ENCODE measurements at places on chromosomes 7 and 10. TPM values are rescaled to one million over a fixed set of nuclear protein-coding genes. Genes with fewer than 3 reads are reported as not detected.

GRCh38 chr7:143452495-143452894 is 9.2 kb downstream of the TAS2R60 start:
- H3K4me3 ChIP-seq: no peak overlapping the region
- H3K27me3 ChIP-seq: no peaks in the 10 kb centered on the region
- H3K27ac ChIP-seq: no peak overlapping the region
- no peaks in the 10 kb centered on the region for H3K36me3 ChIP-seq
- H3K4me1 ChIP-seq: peaks cover 2% of the 10 kb centered on the region

- H3K4me3 ChIP-seq: no peak overlapping the region
- no peak for DNase-seq
- H3K27ac ChIP-seq: no peak overlapping the region
- no peaks in the 10 kb centered on the region for H3K36me3 ChIP-seq
Measured at GRCh38 chr7:28102797-28103196, 77.8 kb downstream of the JAZF1 start.

GRCh38 chr10:13779748-13780147 is 193.0 kb downstream of the PRPF18 start:
- H3K27me3 ChIP-seq: no peaks in the 10 kb centered on the region
- no peak overlapping the region for H3K27ac ChIP-seq
- no peak for DNase-seq
- no peaks in the 10 kb centered on the region for H3K36me3 ChIP-seq
- H3K4me3 ChIP-seq: no peak overlapping the region
- H3K4me1 ChIP-seq: peaks cover 9% of the 10 kb centered on the region

- no peak overlapping the region for H3K4me3 ChIP-seq
- H3K36me3 ChIP-seq: no peaks in the 10 kb centered on the region
- H3K4me1 ChIP-seq: peaks cover 29% of the 10 kb centered on the region
- no peak overlapping the region for H3K27ac ChIP-seq
Measured at GRCh38 chr10:62632071-62632809, 172.3 kb upstream of the ADO start.

GRCh38 chr7:39248692-39249090 is 271.0 kb downstream of the POU6F2 start:
- no peaks in the 10 kb centered on the region for H3K36me3 ChIP-seq
- no peak for DNase-seq
- H3K27me3 ChIP-seq: no peaks in the 10 kb centered on the region
- H3K4me3 ChIP-seq: no peak overlapping the region
- no peak overlapping the region for H3K27ac ChIP-seq

GRCh38 chr7:42720991-42721796 is 190.7 kb downstream of the C7orf25 start:
- no peak for DNase-seq
- H3K27me3 ChIP-seq: no peaks in the 10 kb centered on the region
- H3K4me3 ChIP-seq: no peak overlapping the region
- H3K4me1 ChIP-seq: no peaks in the 10 kb centered on the region

DNA sequence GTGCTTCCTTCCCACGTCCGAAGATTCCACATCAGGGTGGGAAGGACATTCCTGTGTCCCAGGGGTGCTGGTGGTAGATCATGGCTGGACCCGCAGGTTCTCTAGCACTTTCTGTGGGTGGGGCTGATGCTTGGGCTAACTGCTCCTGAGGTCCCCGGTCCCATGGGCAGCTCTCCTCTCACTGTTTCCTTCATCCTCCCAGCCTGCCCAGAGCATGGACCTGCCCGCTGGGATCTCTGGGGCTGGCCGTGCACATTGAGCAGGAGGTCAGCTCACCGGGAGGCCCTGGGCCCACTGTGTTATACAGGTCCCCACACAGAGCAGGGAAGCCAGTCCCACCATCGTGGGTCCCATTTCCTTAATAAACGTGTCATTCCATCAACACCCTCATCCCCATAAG is 502.3 kb downstream of the TCERG1L start:
- no peak overlapping the region for H3K4me3 ChIP-seq
- no peaks in the 10 kb centered on the region for H3K36me3 ChIP-seq
- no peak for DNase-seq
- no peaks in the 10 kb centered on the region for H3K4me1 ChIP-seq
- H3K27ac ChIP-seq: no peak overlapping the region

GRCh38 chr7:85322252-85322651 is 135.4 kb upstream of the SEMA3D start:
- no peak for DNase-seq
- H3K27me3 ChIP-seq: no peaks in the 10 kb centered on the region
- no peak overlapping the region for H3K27ac ChIP-seq

AOAH gene
- total RNA-seq: not detected

SPAM1 gene
- not detected for total RNA-seq

VCL gene
- 50.5 TPM for total RNA-seq

DNA sequence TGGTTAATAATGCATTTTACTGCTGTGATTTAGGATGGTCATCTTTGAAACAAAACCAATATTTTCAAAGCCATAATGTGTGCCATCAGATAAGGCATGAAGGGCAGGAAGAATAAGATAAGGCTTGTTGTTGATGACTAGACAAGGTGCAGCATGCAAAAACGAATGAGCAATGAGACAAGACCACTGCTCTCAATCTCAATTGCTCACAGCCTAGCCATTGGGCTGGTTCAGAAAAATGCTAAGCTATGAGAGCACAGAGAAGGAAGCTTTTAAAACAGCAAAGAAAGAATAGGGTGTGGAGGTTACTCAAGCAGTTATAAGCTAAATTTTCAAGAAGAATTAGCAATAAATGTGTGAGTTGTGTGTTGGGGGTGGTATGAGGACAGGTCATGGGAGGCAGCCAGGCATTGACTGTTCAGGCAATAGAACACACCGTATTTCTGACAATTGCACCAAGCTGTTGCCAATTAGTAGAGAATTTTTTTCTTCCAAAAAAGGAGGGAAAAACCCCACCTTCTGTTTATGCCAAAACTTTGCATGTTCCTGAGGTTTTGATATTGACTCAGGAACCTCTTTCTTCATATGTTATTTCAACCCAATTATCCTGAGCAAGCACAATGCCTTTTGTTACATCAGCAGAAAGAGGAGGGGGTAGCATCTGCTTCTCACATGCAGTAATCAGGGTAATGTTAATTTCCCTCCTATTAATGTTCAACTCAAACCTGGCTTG is 276.5 kb downstream of the HDAC9 start:
- no peak overlapping the region for H3K27ac ChIP-seq
- H3K4me3 ChIP-seq: no peak overlapping the region
- no peaks in the 10 kb centered on the region for H3K27me3 ChIP-seq
- no peak for DNase-seq
- H3K4me1 ChIP-seq: no peaks in the 10 kb centered on the region

- no peaks in the 10 kb centered on the region for H3K4me1 ChIP-seq
- no peak overlapping the region for H3K27ac ChIP-seq
- H3K27me3 ChIP-seq: no peaks in the 10 kb centered on the region
- H3K36me3 ChIP-seq: no peaks in the 10 kb centered on the region
- H3K4me3 ChIP-seq: no peak overlapping the region
Measured at GRCh38 chr10:34094146-34094696, 720.9 kb downstream of the PARD3 start.

DNA sequence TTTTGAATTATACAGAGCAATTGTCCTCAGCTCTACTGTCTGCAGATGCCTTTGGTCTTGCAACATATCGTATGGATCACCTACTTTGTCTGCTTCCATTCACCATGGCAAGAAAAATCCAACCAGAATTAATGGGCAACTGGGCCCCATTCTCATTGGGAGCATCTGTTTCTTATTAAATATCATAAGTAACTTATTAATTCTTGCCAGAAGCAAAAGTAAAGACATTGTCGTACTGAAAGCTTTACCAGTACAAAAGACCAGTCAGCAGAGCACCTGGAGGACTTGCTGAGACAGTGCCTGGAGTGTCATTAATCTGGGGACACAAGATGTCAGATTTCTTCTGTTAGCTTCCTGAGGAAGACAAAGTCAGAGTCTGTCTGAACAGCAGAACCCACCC is 404.5 kb downstream of the INHBA start:
- no peaks in the 10 kb centered on the region for H3K4me1 ChIP-seq
- H3K27ac ChIP-seq: no peak overlapping the region
- H3K36me3 ChIP-seq: no peaks in the 10 kb centered on the region

- H3K4me1 ChIP-seq: peaks cover 16% of the 10 kb centered on the region
- no peak for DNase-seq
- H3K27me3 ChIP-seq: no peaks in the 10 kb centered on the region
Measured at GRCh38 chr10:70560511-70560941, 42.0 kb downstream of the PRF1 start.

DNA sequence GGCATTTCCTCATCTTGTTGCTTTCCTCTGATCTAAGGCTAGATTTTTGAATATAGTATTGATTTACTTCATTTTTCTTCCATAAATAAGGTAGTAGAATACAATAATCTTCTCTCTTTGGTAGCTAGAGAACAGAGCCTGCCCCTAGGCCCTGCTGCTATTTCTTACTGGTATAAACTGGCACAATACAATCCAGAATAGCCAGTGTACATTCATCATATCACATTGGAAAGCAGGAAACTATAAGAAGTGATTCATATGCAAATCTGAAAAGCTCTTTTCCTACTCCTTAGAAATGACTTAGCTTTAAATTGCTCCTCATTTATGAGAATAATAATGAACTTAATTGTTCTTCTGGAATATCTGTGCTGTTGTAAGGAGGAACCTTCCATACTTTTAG is 100.2 kb downstream of the KCND2 start:
- no peaks in the 10 kb centered on the region for H3K4me1 ChIP-seq
- DNase-seq: no peak
- no peaks in the 10 kb centered on the region for H3K27me3 ChIP-seq
- H3K27ac ChIP-seq: no peak overlapping the region

DNA sequence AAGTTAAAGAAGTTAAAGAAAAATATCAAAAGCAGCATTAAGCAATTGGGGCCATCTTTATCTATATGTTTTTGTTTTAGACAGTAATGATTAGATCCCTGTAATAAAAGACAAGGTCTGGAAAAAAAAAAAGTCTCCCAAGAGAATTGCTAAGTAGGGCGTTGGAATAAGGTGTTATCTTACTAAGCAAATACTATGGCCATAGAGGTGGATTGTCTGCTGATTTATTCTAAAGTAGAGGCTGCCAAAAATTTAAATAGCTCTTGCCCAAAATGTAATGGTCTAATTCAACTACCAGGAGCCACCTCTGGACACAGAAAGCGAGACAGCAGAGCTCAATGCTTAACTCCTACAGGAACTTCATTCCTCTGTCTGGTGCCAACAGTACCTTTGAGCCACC is 71.6 kb downstream of the HERPUD2 start:
- no peak for DNase-seq
- no peaks in the 10 kb centered on the region for H3K27me3 ChIP-seq
- H3K4me3 ChIP-seq: no peak overlapping the region
- H3K27ac ChIP-seq: no peak overlapping the region

DNA sequence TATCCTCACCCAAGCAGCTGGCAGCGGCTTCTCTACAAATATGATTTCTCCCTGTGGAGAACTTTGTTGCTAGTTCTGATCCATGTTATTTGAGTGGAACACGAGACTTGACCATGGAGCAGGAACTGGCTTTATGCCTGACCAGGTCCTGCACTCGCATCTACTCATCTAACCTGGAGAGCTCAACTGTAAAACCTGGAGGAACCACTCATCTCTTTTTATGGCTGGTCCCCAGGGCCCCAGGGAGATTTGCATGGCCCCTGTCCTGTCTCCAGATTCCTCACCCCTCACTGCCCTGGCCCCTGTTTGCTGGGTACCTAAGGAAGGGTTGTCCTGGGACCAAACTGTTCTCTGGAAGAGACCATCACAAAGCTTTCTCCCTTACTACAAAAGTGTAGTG is 16.0 kb downstream of the TCAF1 start:
- no peak overlapping the region for H3K27ac ChIP-seq
- H3K27me3 ChIP-seq: no peaks in the 10 kb centered on the region
- peaks cover 16% of the 10 kb centered on the region for H3K4me1 ChIP-seq
- no peaks in the 10 kb centered on the region for H3K36me3 ChIP-seq
- no peak overlapping the region for H3K4me3 ChIP-seq
- peak; percentile 48 for DNase-seq

- H3K27ac ChIP-seq: no peak overlapping the region
- H3K4me3 ChIP-seq: no peak overlapping the region
- H3K27me3 ChIP-seq: no peaks in the 10 kb centered on the region
- no peaks in the 10 kb centered on the region for H3K4me1 ChIP-seq
- DNase-seq: no peak
- H3K36me3 ChIP-seq: no peaks in the 10 kb centered on the region
Measured at GRCh38 chr10:117277675-117278074, 36.8 kb downstream of the SLC18A2 start.

SLIT1 gene
- 2.2 TPM for total RNA-seq

GRCh38 chr10:81847675-81848074 is 27.3 kb upstream of the NRG3 start:
- DNase-seq: no peak
- H3K4me3 ChIP-seq: no peak overlapping the region
- no peaks in the 10 kb centered on the region for H3K27me3 ChIP-seq

DNA sequence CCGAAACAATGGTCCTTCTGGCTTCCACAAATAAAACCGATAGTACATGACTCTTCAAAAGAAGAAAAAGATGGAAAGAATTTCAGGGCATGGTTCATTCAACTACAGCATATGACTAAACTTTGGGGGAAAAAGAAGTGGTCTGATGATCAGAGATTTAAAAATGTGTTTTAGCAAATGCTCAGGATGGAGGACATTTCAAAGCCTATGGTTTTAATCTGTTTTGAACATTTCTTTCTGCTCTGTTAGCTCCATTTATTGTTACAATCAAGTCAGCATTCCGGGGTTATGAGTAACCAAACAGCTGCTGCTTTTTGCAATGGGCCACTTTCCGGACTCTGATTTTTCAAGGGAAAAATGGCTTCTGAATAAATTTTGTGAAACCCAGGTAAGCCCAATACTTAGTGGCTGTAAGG is 142.4 kb downstream of the CUBN start:
- no peaks in the 10 kb centered on the region for H3K27me3 ChIP-seq
- no peak for DNase-seq
- H3K36me3 ChIP-seq: no peaks in the 10 kb centered on the region
- H3K4me1 ChIP-seq: no peaks in the 10 kb centered on the region
- no peak overlapping the region for H3K4me3 ChIP-seq

AKR1C2 gene
- total RNA-seq: not detected

FAM200A gene
- 3.7 TPM for total RNA-seq

PNLIPRP3 gene
- not detected for total RNA-seq

- H3K27ac ChIP-seq: no peak overlapping the region
- H3K27me3 ChIP-seq: no peaks in the 10 kb centered on the region
- no peak for DNase-seq
- peaks cover 7% of the 10 kb centered on the region for H3K4me1 ChIP-seq
- no peaks in the 10 kb centered on the region for H3K36me3 ChIP-seq
Measured at GRCh38 chr10:114102256-114102655, 58.6 kb downstream of the ADRB1 start.

GRCh38 chr7:74619235-74619860 is 38.2 kb upstream of the GTF2I start:
- no peak overlapping the region for H3K27ac ChIP-seq
- peaks cover 14% of the 10 kb centered on the region for H3K4me1 ChIP-seq
- no peaks in the 10 kb centered on the region for H3K27me3 ChIP-seq
- no peaks in the 10 kb centered on the region for H3K36me3 ChIP-seq

GRCh38 chr7:85175217-85175616 is 11.6 kb downstream of the SEMA3D start:
- no peak for DNase-seq
- H3K27me3 ChIP-seq: no peaks in the 10 kb centered on the region
- no peaks in the 10 kb centered on the region for H3K4me1 ChIP-seq
- no peak overlapping the region for H3K27ac ChIP-seq
- no peak overlapping the region for H3K4me3 ChIP-seq
- H3K36me3 ChIP-seq: no peaks in the 10 kb centered on the region

GRCh38 chr7:92754919-92755581 is 81.3 kb downstream of the CDK6 start:
- no peak for DNase-seq
- no peak overlapping the region for H3K4me3 ChIP-seq
- no peaks in the 10 kb centered on the region for H3K27me3 ChIP-seq
- no peaks in the 10 kb centered on the region for H3K36me3 ChIP-seq

All from Karpas-422 (cell line).